Activated effector memory CD4-positive, alpha-beta T cell treated with Interleukin-2 at 50 U/mL for 16 hours (primary cell): ENCODE measurements at places on chromosomes 1 and 21.

DNA sequence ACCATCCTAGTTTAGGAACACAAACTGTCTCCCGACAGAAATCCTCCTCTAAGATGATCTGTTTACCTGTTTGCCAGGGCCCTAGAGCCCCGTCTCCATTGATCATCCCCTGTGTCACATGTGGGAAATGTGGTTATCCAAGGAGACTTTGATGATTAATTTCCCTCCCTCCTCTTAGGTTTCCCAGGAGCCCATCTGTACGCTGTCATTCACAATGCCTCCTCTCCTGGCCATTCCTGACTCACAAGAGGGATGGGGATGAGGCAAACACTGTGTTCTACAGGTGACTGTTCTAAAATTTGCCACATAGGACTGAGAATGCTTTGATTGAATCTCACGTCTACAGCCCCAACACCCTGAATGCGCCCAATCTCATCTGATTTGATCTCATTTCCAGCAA lies 50.0 kb downstream of the TNR start:
- DNase-seq, result no peak

- DNase-seq, result no peak
Observed at GRCh38 chr1:87178441-87178840, 150.2 kb upstream of the LMO4 start.

GRCh38 chr1:93692026-93692425 lies 10.4 kb upstream of the BCAR3 start:
- DNase-seq, result no peak

- no peak for DNase-seq
Observed at GRCh38 chr21:33968080-33968994, 52.7 kb upstream of the ATP5PO start.

DNA sequence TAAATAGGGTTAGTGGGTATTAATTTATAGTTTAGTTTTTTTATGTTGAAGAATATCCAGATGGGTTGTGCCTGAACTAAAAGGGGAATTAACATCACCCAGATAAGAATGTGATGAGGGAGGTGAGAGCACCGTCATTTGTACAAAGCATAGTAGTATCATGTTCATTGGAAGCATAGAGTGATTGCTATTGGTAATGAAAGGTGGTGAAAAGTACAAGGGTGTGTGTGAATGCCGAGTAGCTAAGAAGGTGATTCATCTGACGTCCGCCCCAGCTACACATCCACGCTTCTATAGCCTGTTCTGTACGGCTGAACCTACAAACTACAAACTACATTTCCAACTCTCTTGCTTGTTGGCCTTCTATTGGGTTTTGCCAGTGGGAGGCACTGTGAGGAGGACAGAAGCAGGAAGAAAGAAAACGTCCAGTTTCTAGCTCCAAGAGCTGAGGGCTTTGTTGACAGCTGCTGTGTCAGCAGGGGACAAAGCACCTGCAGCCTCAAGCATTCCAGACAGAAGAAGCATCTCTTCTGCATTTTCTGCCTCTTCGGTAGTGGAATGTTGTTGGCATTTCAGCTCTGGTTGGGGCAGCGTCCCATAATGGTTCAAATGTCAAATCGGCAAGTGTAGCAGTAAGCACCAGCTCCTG lies 404.8 kb downstream of the KCTD3 start:
- DNase-seq, result no peak

DNA sequence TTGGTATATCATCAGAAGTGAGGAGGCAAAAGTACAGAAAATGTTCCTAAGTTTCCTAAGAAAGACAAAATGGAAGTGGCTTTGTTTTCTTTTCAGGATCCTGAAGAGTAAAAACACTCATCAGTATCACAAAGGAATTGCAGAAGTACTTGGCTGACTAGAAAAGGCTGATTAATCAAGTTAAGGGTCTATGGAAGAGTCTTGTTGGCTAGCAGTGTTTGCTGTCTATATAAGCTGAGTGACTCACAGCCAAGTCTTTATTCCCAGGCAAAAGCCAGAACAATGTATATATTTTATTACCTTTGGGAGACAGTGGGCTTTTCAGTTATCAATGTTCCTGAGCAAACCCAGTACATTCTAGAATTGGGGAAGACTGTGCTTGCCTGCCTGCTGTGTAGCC lies 777.0 kb downstream of the PLA2G4A start:
- no peak for DNase-seq
